Left ventricle myocardium inferior (tissue), 1 donor: ENCODE measurements at places on chromosomes 16 and 17. TPM values are rescaled to one million over a fixed set of nuclear protein-coding genes. Genes with fewer than 3 reads are reported as not detected.

DNA sequence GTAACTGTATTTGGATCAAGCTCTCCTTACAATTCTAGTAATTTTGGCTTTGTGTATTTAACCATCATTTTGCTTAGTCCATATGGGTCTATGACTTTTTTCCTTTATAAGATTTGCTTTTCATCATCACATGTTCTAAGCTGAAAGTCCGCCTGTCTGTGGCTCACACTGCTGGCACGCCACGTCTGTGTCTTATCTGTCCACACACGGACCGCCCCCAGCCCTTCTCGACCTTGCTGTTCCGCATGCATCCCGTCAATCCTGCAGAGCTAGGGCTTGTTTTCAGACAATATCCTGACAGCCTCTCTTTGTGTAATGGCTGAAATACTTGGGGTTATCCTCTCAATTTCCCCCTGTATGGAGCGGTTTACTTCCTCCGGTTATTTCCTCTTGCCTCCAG is 8.4 kb upstream of the ALDH3A1 start:
- H3K27ac ChIP-seq, result no peak overlapping the region
- peaks cover 10% of the 10 kb centered on the region for H3K4me1 ChIP-seq
- DNase-seq, result no peak
- H3K36me3 ChIP-seq, result no peaks in the 10 kb centered on the region
- peaks cover 8% of the 10 kb centered on the region for H3K27me3 ChIP-seq

C17orf113 gene
- 0.63 TPM for total RNA-seq

DNA sequence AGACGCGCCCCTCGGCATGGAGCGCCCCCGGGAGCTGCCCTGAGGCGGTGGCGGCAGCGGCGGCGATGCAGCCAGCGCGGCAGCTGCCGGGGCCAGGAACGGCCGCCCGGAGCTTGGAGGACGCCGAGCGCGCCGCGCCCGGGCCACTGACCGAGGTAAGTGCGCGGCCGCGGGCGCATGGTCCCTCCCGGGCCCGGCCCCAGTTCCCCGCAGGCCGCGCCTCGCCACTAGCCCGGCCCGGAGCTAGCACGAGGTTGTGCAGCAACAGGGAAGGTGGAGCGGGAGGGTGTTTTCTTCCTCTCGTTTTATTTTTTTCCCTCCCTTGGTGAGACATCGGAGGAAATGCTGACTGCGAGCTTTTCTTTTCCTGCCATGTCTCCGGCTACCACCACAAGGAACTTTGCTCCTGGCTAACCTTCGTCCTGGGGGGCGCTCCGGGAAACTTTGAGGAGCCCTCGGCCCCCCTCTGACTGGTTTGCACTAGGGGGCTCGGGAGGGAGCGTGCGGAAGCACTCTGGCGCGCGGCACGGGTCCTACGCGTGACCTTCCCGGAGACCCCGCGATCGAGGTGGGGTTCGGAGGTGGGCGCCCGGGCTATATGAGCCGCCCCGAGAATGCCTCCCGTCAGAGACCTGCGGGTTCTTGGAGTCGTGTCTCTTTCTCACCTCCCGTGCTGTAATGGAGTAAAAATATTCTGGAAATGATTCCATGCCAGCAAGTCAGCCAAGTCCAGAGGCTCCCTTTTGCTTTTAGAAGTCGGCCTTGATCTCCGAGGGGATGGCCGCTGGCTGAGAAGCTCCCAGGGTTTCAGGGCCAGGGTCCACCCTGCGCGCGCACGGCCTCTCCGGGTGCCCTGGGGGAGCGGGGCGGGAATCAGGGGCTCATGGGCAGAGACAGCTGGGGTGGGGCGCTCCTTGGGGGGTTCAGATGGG is 868 bp downstream of the KCNJ12 start:
- H3K27ac ChIP-seq, result peak overlapping the region; percentile 86
- peaks cover 59% of the 10 kb centered on the region for H3K4me1 ChIP-seq
- no peak for DNase-seq
- H3K36me3 ChIP-seq, result no peaks in the 10 kb centered on the region
- peak overlapping the region; percentile 77 for H3K4me3 ChIP-seq

DNA sequence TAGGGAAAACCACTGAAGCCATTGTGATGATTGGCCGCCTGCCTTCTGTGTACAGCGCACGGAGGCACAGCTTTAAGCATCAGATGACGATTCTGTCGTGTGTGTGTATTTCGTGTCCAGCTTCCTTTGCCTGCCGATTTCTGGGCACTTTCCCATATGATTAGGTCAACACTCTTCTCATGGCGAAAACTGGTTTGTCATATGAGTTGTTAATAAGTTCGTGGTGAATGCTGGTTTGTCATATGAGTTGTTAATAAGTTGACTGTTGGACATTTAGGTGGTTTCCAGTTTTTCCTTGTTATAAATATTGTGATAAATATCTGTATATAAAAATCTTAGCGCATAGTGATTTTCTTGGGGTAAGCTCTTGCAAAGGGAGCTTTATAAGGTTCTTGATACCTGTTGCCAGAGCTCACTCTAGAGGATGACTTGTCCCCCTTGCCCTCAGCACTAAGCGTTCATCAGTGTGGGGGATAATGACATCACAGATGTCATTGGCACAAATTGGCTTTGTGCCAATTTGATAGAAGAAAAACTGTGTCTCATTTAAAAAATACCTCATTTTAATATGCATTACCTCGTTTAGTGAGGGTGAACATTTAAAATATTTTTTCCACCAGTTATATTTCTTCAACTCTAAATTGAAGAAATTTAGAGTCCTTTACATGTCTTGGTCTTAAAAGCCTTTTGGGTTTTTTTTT is 40.0 kb downstream of the PGS1 start:
- no peaks in the 10 kb centered on the region for H3K27me3 ChIP-seq
- peaks cover 23% of the 10 kb centered on the region for H3K36me3 ChIP-seq
- no peak overlapping the region for H3K4me3 ChIP-seq
- H3K4me1 ChIP-seq, result peaks cover 81% of the 10 kb centered on the region
